ENCODE measurements at places on chromosomes 5 and 9.
A peak's percentile ranks its signal among the peaks of the same experiment; 100 is the strongest.

- DNase-seq: peak; percentile 71
These were observed 97.8 kb downstream of the C5orf15 start for GRCh38 chr5:133870661-133871060.

- no peak for DNase-seq
These were observed 297 bp downstream of the LCN8 start for GRCh38 chr9:136757751-136758140.

- DNase-seq: no peak
These were observed 150.5 kb downstream of the CD180 start for GRCh38 chr5:67045816-67046740.

DNA sequence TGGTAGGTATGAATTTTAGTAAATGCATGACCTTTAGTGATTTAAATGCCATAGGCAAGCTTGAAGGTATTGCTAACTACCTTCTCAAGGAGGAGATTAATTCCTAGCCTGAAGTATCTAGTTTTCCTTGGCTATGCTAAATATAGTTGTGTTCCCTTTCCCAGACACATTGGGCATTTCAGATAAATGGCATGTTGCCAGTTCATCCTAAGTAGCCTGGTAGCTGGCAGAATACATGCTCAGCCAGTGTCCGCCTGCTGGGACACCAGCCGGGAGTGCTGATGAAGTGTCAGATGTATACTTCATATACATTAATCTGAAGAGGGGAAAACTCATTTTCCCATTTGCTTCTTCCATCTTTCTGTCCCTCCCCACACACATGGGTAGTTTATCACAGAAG, 196.9 kb downstream of the MAST4 start:
- DNase-seq: no peak

- DNase-seq: no peak
These were observed 63.5 kb downstream of the GADD45G start for GRCh38 chr9:89668216-89668865.

- no peak for DNase-seq
These were observed 66.7 kb upstream of the PHF24 start for GRCh38 chr9:34891386-34891785.

DNA sequence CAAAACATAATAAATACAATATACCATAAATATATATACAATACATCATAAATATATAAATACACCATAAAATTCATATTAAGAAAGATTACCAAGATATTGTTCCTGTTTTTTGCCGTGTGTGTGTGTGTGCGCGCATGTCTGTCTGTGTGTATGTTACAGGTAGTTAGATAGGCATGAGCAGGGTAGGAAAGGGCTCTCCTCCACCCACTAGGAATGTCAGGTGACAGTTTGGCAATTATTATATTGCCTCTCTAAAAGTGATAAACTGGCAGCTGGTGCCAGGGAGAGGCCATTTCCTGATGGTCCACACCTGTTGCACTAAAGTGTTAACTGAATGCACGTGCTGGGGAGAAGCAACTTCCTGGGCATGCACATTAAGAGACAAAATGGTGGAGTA, 232.8 kb downstream of the ADAMTS6 start:
- no peak for DNase-seq

DNA sequence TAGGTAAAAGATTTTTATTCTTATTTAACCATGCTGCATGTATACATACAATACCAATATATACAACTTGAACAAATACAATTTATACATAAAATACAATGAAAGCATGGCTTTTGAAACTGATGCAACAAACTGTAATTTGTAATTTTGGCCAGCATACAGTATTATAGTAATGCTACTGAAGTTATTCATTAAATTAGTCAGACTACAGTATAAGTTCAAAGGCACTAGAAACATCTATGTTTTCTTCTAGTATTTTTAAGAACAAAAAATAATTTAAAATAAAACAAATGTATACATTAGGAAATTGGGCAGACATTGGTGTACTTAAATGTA, 18.8 kb downstream of the IL4 start:
- DNase-seq: no peak

GRCh38 chr9:15484802-15485201, 26.0 kb downstream of the PSIP1 start:
- DNase-seq: no peak

GRCh38 chr5:16886366-16886736, 49.7 kb downstream of the MYO10 start:
- DNase-seq: peak; percentile 83

- no peak for DNase-seq
These were observed 115.8 kb downstream of the DPYSL3 start for GRCh38 chr5:147393874-147394672.

GRCh38 chr9:136525841-136526499, 19.9 kb downstream of the NOTCH1 start:
- DNase-seq: no peak

DNA sequence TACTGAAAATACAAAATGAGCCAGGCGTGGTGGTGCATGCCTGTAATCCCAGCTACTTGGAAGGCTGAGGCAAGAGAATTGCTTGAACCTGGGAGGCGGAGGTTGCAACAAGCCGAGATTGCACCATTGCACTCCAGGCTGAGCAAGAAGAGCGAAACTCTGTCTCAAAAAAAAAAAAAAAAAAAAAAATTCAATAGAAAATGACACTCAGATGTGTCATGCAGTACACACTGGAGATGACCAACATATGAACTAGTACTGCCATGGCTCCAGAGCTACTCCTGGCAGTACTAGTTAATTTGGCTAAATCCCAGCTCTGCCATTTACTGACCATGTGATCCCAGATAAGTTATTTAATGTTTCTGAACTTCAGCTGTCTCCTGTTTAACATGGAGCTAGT, 7.3 kb downstream of the ATOX1 start:
- DNase-seq: no peak

- no peak for DNase-seq
These were observed 58.4 kb downstream of the TEX10 start for GRCh38 chr9:100294341-100294740.

- DNase-seq: no peak
These were observed 511 bp downstream of the ARL15 start for GRCh38 chr5:54309691-54310432.

DNA sequence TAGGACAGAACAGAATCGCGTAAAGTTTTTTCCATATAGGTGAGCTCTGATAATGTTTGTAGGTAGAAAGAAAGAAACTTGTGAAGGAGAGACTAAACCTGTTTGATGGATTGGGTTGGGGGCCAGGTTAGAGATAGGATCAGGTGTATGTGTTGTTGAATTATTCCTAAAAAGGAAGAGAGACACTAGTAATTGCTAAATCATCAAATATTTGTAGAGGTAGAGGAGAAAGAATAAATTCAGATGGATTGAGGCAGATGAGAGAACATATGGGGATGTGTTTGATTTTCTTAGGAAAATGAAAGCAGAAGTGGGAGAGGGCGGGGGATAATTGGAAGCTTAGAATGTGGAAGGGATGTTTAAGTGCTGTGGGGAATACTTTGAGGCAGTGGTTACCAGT, 7.7 kb downstream of the ZCCHC7 start:
- no peak for DNase-seq

DNA sequence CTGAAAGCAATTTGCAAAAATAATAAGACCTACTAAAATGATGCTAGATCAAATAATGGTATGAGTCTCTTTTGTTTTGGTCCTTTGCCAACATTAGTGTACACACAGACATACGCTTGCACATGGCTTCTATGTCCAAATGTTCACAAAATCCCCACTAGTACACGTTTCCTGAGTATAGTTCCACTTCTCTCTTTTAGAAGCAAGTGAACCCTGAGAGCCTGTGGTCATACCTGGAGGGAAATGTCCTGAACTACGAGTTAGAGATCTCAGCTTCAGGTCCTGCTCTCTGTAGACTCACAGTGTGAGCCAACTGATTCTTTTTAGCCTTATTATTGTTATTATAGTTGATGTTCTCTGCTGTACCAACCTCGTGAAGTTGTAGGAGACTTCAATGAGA, 47.3 kb upstream of the ACTBL2 start:
- no peak for DNase-seq

DNA sequence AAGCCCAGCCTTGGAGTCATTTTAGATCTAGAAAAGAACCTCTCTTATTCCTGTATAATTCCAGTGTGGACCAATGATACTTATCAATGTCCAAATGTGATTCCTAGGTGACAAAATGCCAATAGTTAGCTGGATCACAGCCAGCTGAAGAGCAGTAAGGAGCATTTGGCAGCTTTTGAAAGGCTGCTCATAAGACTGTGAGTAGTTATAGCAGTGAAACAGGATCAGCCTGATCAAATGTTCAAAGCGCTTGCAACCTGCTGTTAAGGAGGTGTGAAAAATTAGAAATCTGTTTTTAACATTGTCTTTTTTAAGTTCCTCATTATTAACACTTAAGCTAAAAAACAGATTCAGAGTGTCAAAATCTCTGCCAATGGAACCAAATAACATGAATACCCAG, 85.1 kb downstream of the SSBP2 start:
- DNase-seq: no peak

- DNase-seq: no peak
These were observed 502.0 kb downstream of the CDH12 start for GRCh38 chr5:22351178-22351577.

DNA sequence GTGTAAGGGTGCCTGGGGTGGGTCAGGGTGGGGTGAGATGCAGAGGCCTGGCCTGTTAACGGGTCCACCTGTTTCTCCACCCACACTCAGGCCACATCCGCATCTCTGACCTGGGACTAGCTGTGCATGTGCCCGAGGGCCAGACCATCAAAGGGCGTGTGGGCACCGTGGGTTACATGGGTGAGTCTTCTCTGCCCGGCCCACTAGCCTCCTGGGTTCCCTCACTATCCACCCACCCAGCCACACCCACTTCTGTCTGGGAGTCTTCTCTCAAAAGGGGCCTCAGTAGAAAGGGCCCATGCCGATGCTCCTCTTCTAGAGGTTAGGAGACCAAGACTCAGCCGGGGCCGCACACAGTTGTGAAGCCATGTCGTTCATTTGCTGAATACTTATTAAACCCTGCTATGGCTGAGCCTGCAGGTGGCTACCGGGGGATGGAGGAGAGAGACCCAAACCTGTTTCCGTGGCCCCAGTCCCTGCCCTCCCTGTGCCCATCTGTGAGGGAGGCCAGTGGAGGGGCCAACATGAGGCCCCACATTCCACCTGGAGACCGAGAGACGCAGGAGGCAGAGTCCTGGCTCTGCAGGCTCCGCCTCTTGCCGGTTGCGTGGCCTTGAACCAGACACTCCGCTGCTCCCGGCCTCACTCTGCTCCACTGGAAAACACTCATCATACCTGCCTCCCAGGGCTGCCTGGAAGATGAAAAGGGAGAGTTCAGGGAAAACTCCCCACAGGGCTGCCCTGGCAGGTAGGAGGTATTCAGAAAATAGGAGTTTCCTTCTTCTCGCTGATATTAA, 8.7 kb downstream of the GRK6 start:
- no peak for DNase-seq

DNA sequence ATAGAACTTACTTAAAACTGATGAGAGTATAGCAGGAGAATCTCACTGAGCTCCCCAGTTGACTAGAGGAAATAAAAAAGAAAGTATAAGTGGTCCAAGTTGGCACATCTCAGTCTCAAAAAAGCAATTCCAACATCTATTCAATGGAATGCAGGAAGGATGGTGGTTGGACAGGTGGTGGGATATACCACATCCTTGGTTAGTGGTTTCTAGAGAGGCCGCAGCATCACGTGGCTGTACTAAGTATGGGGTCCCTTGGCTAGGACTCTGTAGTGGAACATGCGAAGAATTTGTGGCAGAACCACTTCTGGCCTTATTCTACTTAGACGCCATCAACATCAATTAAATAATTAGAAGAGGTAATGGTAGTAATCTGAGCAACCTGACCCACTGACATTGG, 232.4 kb downstream of the SAXO1 start:
- no peak for DNase-seq

DNA sequence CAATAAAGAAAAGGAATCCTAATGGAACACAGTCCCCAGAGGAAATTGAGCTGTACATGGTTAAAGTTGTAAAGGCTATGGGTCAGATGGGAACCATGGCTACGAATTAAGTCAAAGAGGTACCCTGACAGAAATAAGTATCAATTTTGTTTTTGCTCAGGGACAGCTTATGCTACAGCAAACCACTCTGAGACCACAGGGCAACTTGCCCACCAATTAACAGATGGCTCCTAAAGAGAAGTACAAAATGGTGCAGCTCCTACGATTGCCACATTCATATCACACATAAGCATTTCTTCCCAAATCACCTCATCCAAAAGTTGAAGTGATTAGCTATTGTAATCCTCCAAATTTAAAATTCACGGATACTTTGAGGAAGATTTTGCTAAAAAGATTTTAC, 83.0 kb downstream of the ELAVL2 start:
- DNase-seq: no peak
